CD4-positive, alpha-beta T cell treated with Interleukin-12 subunit alpha and Interleukin-12 subunit beta, for 1 hour (primary cell): ENCODE measurements at places on chromosomes 1 and 21.
A peak's percentile ranks its signal among the peaks of the same experiment; 100 is the strongest.

DNA sequence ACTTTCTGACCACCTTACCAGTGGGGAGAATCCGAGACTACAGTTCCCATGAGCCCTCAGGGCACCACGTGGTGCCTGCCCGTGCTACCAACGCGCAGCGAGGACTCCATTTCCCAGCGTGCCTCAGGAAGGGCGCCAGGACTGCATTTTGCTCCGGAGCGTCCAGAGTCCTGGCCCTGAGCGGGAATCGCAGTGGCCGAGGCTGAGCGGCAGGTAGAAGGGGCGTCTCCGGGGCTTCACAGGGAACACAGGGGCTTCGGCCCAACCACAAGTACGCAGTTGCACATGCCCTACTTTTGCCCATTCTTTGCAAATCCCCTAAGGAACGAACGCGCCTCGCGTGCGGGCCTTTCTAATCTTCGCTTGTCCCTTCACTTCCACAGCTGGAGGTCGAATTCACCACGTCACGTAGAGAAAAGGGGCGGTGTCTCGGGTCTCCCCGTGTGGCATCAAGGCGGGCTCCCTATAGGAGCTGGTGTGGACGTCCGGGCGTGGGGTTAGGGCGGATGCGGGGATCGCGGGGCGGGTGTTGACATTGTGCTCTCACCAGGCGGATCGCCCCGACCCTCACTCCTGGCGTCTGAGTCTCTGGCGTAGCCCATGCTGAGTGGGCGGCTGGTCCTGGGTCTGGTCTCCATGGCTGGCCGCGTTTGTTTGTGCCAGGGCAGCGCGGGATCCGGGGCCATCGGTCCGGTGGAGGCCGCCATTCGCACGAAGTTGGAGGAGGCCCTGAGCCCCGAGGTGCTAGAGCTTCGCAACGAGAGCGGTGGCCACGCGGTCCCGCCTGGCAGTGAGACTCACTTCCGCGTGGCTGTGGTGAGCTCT, at the start of gene BOLA1:
Gene BOLA1 (plus strand): TSS at position 109 of the 825 bp plus-strand sequence. CDS start 492 bp downstream, at position 601.
- DNase-seq, result peak; percentile 84

GRCh38 chr21:42970946-42971653, 3.3 kb upstream of the PKNOX1 start:
- no peak for DNase-seq

DNA sequence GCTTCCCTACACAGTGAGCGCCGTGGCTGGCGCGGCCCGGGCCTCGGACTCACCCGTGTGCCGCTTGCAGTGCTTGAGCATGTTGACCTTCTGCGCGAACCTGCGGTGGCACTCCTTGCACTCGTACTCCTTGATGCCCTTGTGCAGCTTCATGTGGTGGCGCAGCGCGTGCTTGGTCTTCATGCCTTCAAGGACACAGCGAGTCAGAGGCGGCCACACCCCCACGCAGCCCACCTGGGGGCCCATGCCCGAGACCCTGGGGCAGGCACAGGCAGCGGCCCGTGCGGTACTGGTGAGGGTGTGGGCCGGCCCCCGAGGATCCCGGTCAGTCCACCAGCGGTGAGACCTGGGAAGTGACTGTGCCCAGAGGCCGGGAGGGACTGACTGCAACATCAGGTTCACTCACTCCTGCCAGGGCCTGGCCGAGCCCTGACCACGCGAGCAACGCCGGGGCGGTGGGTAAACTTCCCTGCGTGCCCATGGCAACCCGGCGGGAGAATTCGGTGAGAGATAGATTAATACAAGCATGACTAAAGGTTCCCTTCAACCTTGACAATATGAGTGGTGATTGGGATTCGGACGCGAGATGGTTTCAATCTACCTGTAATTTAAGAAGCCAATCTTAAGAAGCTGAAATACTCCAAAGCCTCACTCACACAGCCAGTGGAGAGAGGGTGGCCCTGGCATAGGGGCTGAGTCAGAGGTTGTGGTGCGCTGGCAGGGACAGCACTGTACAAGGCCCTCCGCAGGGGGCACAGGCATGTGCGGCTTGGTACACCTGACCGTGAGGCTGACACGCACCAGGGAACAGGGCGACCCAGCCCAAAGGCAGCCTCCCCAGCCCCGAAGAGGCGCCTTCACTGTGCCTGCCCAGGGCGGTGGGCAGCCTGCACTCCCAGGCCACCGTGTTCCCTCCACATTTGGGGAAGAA, 49.1 kb upstream of the RIPK4 start:
- DNase-seq, result no peak

GRCh38 chr1:84264961-84265360, 36.5 kb upstream of the SAMD13 start:
- no peak for DNase-seq
